Activated naive CD4-positive, alpha-beta T cell (primary cell): ENCODE measurements at places on chromosomes 13 and 19.

GRCh38 chr19:30649934-30650614 is 277.9 kb downstream of the ZNF536 start:
- no peak for DNase-seq

DNA sequence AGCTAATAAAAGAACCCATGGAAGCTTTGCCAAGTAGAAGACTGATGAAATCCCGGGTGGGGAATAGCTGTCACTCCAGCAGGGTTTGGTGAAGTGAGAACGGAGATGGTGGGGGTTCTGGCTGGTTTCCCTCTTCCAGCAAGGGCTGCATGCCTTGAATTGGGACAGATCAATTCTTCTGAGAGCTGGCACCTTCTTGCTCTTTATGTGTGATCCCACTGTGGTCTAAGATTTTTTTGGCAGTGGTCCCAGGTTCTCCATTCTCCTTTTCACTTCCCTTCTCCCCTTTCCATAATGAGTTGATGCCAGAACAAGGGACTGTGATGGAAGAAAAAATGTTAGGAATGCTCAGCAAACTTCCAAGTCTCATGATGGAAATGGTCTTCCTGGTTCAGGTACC is 50.0 kb downstream of the TNFSF11 start:
- no peak for DNase-seq

- DNase-seq, result no peak
Observed at GRCh38 chr13:45339867-45340266, 1.1 kb downstream of the TPT1 start.

GRCh38 chr13:36207672-36208071 is 6.7 kb downstream of the SOHLH2 start:
- no peak for DNase-seq

DNA sequence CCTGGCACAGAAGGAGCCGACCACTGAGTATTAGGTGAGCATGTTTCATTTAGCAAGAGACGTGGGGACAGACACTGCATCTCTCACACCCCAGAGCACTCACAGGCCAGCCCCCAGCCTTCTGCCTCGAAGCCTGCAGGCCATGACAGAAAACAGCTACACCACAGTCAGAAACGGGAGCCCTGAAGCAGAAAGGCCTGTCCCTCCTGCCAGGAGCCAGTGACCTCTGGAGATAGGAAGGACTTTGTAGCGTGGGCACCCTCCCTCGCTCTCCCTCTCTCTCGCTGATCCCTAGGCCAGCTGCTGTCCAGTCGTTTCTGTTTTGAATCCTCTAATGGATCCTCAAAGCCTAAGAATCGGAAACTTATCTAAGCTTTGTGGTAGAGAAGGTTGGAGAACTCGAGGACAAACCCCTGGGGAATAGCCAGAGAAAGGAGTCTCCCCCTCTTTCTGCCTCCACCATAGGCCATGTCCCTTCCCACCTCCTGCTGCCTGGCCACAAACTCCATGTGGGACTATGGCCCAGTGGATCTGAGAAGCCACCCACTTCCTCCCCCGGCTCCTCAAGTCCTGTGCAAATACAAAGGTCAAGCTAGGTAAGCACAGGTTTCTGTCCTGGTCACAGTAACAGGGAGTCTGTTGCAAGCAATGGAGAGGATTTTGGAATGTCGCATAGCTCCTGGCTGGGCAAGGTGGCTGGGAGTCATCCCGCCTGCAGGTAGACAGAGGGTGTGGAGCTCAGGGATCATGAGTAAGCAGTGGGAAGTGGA is 95.1 kb downstream of the NUFIP1 start:
- no peak for DNase-seq

DNA sequence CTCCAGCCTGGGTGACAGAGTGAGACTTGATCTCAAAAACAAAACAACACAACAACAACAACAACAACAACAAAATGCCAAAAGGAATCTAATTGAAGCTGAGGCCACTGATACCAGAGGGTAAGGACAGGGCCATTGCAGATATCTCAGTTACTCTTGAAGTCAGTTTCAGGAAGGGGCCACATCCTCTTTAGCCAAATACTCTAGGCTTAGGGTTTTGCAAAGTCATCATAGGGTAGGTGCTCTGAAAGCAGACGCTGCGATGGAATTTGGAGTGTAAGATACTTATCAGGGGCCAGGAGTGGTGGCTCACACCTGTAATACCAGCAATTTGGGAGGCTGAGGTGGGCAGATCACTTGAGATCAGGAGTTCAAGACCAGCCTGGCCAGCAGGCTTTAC is 46.6 kb upstream of the UBAC2 start:
- DNase-seq, result no peak

GRCh38 chr13:85095418-85096272 is 703.6 kb downstream of the SLITRK6 start:
- DNase-seq, result no peak

DNA sequence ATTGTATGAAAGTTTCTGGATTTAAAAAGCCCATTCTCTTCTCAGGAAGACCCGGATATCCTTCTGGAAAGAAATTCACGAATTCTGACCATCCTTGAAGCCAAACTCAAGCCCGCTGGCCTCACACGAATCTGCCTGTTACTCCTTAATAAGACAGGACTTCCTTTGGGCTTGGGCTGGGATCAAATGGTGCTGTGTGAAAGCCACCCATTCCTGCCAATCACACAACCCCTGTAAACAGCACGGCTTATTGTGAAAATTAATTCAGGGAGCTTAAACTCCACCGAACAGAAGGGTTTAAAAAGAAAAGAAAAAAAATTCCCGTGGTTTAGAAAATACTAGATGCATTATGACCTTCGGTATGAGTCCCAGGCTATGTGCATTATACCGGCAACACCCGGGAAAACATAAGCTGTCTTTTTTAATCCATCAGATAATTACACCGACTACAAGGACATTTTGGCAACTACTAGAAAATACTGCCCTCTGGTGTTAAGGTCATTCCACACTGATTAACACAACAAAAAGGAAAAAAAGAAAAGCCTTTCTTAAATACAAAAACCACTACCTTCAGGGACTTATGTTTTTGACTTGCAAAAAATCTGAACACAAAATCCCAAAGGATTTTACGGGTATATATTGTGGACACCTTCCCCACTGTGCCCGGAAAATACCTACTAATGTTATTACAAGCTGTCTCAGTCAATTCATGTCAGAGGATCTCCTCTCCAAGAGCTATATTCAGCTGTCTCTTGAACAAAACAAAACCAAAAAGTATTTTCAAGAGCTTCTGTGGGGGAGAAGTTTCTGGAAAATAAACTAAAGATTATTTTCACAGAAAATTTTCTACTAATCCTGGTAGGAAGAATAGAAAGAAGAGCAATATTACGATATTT is 76.0 kb upstream of the LSM14A start:
- DNase-seq, result no peak

DNA sequence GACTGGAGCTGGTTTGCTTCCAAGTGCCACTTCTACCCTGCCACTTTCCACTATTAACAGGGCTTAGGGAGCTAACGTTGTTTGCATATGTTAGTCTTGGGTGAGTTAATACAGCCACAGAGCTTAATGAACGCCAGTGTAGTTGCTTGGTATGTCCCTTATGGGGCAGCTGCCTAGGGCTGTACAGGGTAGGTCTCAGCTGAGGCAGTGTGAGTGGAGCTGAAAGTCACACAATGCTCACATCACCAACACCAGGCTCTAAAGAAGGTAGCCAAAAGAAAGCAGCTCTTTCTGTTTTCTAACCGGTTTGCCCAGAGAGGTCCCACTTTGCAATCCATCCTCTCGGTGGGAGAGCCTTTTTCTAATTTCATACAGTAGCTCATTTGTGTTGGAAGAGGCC is 186.2 kb downstream of the RGCC start:
- no peak for DNase-seq

GRCh38 chr19:29283366-29283765 is 70.4 kb upstream of the UQCRFS1 start:
- DNase-seq, result no peak

- no peak for DNase-seq
Observed at GRCh38 chr13:43861863-43862262, 17.7 kb downstream of the CCDC122 start.

GRCh38 chr13:87674247-87674738 is 3.1 kb downstream of the SLITRK5 start:
- no peak for DNase-seq

DNA sequence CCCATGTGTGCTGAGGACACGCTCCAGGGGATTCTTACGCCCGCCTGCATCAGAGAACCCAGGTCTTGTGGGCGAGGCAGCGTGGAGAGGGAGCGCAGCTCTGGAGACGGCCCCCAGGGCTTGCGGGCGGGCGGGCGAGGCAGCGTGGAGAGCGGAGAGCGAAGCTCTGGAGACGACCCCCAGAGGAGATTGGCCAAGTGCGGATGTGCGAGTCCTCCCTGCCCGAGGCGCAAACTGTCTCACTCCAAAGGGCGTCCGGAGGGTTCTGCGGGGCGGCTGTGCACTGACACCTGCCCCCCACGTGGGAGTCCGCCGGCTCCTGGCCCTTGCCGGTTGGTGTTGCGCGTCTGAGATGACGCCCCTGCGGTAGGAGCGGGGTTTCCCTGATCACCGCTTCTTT is 39.8 kb downstream of the MCF2L start:
- no peak for DNase-seq

DNA sequence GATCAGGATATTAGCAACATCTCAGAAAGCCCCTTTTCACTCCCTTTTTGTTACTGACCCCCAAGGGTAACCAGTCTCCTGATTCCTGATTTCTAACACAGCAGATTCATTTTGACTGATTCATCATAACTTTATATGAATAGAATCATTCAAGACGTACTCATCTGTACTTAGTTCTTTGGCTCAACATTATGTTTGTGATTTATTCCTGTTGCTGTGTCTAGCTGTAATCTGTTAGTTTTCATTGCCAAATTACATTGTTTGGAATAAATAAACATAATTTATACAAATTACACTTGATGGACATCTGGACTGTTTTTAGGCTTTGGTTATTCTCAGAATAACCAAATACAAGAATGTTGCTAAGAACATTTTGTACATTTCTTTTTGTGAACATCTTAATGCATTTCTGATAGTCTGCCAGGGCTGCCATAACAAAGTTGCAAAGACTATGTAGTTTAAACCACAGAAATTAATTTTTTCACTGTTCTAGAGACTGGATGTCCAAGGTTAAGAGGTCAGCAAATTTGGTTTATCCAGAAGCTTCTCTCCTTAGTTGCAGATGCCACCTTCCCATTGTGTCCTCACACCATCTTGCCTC is 62.8 kb upstream of the EDNRB start:
- DNase-seq, result no peak

DNA sequence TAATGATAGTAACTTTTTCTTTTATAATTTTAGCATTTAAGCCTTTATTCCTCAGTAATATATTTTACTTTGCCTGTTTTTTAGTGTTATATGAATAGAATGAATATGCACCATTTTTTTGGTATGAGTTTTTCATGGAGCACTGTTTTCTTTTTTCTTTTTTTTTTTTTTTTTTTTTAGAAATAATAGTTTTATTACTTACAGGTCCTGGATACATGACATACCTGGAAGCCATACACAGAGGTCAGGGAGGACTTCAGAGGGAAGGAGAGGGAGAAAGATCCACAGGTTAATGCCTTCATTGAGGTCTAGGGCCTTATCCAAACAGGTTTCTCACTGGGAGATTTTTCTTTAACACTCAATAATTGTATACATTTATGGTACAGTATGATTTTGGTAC is 26.4 kb downstream of the KCTD4 start:
- DNase-seq, result no peak

GRCh38 chr19:41302624-41303351 is 7.2 kb upstream of the CCDC97 start:
- peak; percentile 27 for DNase-seq

DNA sequence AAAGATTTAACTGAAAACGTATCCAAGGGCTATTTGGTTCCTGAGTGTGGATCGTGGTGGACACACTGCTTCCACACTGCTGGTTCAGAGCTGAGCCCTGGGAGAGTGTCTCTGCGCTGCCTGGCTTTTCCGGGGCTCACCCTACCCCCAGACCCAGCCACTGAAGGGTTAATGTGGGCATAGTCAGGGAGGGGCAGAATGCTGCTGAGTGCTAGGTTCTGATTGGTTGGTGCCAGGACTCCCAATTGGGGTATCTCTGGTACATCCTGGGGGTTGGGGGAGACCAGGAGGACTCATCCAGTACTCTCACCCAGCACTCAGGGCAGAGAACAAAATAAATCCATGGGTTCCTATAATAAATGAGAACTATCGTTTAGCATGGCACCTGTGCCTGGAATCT is 142.3 kb downstream of the CACNA1A start:
- no peak for DNase-seq

- no peak for DNase-seq
Observed at GRCh38 chr13:43797159-43797558, 10.4 kb upstream of the ENOX1 start.

DNA sequence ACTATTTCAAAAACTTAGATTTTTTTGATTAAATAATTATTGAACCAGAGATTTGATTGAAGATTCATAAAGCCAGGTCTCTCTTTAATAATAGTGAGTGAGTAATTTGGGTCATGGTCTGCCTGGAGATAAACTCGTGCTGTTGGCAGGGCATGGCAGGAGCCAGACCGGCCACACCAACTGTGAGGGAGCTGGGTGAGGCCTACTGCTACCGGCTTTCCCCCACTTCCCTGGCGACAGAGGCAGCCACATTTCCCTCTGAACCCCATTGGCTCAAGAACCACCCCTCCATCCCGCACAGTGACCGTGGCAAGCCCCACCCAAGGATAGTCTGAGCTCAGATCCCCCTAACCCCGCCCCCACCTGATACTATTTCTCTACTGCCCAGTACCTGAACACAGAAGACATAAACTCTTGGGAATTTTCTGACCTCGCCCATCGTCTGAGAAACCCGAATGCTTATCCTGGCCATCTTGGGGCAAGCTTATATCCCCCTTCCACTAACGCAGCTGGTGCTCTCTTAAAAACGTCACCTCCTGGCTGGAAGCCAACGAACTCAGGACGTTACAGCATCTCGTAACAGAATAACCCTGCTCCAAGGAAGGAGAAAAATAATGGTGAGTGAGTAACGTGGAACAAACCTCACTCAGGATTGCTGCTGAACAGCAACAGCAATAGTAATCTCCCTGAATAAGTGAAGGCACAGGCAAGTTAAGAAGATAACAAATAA is 627.6 kb upstream of the PCDH9 start:
- DNase-seq, result no peak

DNA sequence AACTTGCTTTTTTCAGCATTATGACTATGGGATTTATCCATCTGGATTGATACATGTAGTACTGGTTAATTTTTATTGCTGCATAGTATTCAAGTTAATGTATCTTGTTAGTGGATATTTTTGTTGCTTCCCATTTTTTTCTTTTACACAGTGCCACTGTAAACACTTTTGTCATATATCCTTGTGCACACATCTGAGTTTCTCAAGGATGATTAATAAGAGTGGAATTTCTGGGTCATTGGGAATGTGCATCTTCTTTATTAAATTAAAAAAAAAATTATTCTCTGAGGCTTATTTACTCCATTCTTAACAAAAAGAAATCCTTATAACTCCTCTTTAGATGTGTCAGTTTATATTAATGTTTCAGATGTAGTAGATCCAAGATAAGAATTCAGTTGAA is 27.3 kb downstream of the B3GLCT start:
- no peak for DNase-seq

GRCh38 chr19:46622118-46622446 is 2.8 kb downstream of the PTGIR start:
- no peak for DNase-seq

- DNase-seq, result no peak
Observed at GRCh38 chr13:52383366-52383765, 22.6 kb downstream of the THSD1 start.

- no peak for DNase-seq
Observed at GRCh38 chr19:38583219-38583984, 34.4 kb downstream of the MAP4K1 start.

GRCh38 chr13:20798027-20798426 is 24.3 kb upstream of the EEF1AKMT1 start:
- no peak for DNase-seq
